Stimulated activated effector memory CD8-positive, alpha-beta T cell treated with anti-CD3 and anti-CD28 coated beads, Interleukin-12 subunit alpha, Interleukin-12 subunit beta, amount 100 ng/mL, for 72 hours (primary cell): ENCODE measurements at places on chromosomes 2 and 18.
A peak's percentile ranks its signal among the peaks of the same experiment; 100 is the strongest.

GRCh38 chr2:26875065-26875634, 27.2 kb downstream of the DPYSL5 start:
- DNase-seq = no peak

DNA sequence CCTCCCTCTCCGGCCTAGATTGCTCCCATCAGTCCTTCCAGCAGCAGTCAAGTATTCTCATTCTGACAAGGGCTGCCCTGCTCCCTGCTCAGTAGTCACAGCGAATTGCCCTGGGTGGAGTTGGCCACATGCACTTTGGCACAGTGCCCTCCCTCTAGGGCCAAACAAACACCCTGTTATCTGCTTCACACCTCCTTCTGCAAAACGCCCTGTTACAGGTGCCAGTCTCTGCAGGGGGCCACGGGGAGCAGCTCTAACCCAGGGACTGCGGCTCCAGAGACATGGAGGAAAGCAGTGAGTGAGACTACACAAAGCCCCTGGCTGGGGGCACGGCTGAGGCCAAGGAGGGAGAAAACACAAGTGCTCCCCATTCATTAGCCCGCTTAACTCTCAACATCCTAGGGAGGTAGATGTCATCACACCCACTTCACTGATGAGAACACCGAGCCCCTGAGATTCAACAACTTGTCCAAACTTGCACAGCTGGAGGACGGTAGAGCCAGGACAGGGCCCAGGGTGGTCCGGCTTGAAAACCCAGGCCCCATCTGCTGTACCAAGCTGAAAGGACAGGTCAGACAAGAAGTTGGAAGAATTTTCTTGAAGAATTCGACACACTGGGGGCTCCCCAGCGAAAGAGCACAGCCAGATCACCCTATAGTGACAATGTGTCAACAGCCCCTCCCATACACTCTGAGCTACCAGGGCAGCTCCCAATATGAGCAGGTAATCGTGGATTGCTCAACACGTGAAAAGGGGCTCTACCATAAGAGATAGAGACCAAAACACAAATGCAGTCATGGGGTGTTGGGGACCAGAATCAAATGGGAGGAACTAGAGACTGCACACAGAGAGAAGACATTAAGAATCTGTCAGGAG, 8.7 kb upstream of the TFCP2L1 start:
- DNase-seq = no peak

- no peak for DNase-seq
Measured at GRCh38 chr2:61688369-61689334, 150.5 kb upstream of the XPO1 start.

DNA sequence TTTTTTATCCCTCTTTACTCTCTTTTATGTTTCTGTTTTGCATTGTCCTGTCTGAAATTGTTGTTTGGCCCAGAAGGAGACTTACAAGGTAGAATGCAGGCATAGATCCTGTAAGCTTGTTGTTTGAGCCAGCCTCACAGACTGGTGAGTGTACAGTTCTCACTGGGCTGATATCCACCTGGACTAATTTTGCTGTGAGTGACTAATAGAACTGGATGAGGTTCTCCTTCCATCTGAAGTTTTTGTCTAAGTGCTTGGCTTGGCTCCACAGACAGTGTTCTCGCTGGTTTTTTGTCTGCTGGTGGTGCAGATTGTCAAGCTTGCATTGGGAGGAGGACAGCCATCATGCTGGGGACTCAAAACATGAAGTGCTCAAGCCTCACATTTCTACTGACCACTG, 495.7 kb downstream of the TSN start:
- DNase-seq = no peak

GRCh38 chr2:30514134-30514847, 67.2 kb downstream of the LCLAT1 start:
- DNase-seq = no peak

DNA sequence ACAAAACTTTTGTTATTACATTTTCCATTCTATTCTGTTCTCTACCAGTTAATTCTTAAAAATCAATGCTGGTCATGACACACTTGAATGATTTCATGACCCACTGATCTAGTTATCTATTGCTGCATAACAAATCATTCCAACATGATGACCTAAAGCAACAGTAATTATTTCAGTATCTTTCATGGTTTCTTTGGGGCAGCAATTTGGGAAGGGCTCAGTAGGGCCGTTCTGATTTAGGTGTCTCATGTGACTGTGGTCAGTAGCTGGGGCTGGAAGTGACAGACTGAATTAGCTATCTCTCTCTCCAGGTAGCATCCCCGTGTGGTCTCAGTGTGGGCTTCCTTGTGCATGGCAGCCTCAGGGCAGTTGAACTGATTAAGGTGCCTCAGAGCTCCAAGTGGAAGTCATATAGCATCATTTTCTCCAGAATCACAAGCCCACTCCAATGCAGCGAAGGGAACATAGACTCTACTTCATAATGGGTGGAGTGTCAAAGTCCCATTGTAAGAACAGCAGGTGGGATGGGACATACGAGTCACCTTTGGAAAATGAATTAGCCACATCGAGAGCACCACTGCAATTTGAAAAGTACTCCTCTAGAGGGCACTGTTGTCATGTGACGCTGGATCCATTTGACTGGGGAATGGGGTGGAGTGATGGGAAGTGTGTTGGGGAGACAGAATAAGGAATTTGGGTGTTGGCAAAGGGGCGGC, 39.1 kb upstream of the FAM136A start:
- peak; percentile 53 for DNase-seq

GRCh38 chr2:219401606-219402005, 13.9 kb upstream of the DNPEP start:
- no peak for DNase-seq

DNA sequence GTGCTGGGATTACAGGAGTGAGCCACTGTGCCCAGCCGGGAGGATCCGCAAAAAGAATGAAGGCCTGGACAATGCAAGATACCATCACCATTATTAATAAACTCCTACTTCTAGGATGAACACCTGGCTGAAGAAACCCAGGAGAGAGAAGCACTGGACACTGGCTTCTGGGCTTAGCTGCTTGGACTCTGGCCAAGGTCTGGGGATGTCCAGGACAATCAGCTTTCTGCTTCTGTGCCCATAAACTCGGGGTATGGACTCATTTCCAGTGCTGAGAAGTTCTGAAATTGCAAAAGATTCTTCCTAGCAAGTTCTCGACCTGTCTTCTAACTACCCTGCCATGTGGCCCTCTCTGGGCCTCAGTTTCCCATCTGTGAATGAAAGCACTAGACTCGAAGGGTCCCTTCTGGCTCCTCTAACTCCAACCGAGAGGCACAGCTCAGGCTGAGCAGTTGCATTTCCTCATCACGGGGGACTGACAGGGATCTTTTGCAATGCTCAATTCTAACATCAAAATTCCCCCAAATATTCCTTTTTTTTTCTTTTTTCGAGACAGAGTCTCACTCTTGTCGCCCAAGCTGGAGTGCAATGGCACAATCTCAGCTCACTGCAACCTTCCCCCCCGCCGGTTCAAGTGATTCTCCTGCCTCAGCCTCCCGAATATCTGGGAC, 2.4 kb upstream of the SH2D6 start:
- no peak for DNase-seq

DNA sequence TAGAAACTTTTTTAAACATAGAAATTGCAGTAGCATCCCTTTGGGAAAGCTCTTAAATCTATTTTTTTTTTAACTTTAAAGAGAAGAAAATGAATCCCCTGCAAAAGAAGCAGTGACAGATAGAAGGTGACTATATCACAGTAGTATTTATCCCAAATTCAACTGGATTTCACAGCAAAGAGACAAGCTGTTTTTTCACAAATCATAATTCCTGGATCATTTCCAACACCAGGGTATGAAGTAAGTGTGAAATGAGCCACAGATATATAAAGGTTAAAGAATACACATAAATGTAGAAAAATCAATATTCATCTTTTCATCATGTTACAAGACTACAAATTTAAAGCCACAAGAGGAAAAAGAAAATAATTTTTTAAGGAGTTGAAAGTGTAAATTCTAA, 1404.9 kb upstream of the NXPH2 start:
- no peak for DNase-seq

- DNase-seq = no peak
Measured at GRCh38 chr18:49970319-49970718, 157.0 kb upstream of the ACAA2 start.

- no peak for DNase-seq
Measured at GRCh38 chr2:29806461-29806860, 114.9 kb downstream of the ALK start.

- DNase-seq = no peak
Measured at GRCh38 chr2:31075431-31075830, 62.8 kb downstream of the GALNT14 start.

DNA sequence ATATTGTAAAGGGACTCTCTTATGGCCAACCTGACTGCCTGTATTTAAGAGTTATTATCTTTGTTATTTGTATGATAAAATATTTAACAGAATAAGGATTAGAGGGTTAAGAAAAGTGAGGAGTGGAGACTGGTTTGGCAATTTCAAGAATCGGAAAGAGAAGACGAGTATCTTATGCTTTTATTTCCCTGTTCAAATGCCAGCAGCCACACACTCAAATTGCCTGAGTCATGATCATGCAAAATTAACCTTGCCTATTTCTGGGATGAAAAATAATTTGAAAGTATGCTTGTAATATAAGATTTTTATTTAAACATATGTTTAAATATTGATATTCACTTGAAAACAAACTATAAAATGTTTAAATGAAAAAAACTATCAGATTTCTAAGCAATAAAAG, 188.6 kb downstream of the CD226 start:
- no peak for DNase-seq

DNA sequence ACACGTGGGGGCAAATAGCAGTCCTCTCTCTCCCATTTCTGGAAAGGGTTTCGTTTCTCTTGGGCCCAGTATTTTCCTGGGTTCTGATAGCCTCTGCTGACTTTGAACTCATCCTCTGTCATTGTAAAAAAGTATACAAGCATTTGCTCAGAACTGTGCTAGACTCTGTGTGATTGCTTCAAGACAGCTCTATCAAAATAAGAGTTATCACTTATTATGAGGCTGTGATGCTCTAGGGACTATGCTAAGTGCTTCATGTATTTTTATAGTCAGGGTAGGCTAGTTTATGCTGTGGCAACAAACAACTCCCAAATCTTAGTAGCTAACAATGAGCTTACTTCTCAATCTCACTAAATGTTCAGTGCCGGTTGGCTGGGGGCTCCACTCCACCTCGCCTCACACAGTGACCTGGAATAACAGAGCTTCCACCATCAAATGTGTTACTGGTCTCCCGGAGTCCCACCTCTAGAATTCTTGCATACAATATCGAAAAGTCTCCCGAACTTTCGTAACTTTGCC, 110.8 kb upstream of the CDC42EP3 start:
- no peak for DNase-seq

DNA sequence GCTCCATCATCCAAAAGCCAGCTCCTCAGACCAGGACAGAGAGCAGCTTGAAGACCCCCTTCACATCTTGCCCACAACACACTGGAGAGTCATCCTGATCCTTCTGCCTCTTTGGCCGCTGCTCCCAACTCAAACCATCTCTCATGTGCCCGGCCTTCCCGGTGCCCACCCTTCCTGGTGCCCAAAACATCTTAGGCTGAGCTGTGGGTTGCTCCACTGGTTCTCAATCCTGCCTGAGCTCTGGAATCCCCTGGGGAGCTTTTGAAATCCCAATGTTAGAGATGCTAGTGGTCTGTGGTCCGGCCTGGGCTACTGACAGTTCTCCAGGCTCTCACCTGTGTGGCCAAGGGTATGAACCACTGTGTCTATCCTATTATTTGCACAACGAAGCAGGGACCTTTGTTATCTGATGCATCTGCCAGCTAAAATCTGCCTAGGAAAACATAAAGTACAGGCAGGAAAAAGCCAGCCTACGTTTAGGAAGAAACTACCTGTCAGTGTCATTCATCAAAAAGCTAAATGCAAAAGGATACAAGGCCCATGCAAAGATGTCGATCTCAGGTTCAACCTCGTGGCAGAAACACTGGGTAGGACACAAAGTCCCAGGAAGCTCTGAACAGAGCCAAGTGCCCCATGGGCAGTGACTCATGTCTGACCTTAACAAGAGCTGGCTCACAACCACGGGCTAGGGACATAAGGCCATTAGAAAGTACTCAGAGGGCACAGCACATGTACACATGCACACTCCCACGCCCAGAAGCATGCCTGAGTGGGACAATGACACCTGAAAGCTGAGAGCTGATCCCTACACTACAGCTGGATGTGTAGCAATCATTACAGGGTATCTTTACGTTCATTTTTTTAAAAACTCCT, 30.8 kb downstream of the TBC1D8 start:
- DNase-seq = no peak

GRCh38 chr18:7172611-7173010, 55.0 kb upstream of the LAMA1 start:
- DNase-seq = no peak

DNA sequence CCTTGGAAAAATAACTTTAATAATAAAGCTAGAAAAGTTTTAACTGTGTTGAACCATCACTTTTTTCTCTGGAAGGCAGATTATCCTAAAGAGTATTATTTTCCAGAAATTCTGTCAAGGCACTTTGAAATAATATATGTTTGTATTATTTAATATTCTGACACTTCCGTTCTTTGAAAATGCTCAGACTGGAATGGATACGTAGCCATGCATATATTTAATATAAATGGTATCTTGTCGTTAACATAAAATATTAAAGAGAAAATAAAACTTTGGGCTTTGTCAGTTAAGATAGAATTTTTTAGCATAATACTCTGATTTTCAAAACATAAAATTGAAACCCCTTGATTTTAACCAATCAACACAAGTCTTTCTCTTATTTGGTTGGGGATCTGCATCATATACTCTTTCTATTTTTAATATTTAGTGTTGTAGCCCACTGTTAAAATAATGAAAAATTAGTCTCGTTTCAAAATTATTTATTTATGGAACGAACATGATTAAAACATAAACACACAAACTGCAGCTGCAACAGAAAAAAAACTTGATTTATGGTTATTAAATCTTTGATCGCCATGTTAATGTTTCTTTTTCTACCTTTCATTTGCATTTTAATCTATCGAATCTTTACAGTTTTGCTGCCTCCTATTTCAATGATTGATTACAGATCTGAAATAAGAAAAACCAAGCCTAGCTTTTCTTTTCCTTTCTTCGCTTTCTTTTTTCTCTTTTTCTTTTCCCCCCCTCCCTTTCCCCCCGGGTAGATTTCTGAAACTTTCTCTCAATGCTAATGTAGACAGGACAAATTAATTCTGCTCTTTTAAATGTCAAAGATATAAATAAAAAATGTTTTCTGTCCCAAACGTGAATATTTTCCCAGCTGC, 145.5 kb downstream of the MEIS1 start:
- DNase-seq = no peak

DNA sequence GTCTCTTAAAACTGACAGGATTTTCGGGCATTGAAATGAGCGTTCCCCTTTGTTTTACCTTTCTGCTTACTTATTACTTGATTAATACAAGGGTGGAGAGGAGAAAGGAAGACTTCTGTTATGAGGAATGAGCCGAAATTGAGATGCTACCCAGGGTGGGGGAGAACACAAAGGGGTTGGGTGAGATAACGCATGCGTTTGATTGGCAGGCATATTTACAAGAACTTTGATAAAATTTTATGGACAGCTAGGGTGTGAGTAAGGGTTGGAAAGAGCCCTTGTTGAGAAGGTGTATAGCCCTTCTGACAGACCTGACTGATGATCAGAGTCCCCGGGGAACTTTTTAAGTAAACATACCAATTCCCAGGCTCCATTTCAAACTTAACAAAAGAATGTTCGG, 1.8 kb downstream of the RNF138 start:
- DNase-seq = no peak
